T-helper 9 cell (primary cell): ENCODE measurements at places on chromosomes 4 and X.
A peak's percentile ranks its signal among the peaks of the same experiment; 100 is the strongest.

- DNase-seq, result no peak
Measured at GRCh38 chrX:47687263-47687662, 28.3 kb upstream of the UXT start.

DNA sequence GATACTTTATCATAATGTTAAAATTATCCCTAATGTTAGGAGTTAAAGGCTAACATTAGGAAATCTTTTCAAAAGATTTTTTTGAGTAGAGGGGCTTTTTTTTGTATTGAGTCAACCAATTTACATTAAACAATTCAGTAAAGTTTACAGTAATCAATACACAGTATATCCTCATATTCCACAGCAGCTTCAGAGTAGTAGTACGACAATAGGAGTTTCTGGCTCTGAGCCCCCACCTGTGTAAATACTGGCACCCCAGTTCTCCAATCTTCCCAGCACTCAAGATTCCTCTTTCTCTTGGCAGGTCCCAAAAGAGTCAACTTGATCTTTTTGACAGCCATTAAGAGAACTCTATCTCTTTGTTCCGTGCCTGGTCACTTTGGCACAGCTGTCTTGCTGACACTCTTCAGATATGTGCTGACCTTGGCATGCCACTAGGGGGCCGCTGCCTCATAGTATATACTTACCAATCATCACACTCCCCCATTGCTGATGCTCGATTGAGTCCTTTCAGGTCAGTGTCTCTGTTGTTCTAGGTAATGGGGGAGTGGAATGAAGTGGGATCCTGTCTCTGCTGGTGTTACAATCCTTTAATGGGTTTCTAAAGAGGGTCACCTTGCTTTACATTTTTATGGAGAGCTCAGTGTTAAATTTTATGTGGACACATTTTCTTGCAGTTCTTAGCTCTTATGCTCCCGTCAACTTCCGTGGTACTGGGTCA, 19.5 kb upstream of the CCNI start:
- peak; percentile 56 for DNase-seq

DNA sequence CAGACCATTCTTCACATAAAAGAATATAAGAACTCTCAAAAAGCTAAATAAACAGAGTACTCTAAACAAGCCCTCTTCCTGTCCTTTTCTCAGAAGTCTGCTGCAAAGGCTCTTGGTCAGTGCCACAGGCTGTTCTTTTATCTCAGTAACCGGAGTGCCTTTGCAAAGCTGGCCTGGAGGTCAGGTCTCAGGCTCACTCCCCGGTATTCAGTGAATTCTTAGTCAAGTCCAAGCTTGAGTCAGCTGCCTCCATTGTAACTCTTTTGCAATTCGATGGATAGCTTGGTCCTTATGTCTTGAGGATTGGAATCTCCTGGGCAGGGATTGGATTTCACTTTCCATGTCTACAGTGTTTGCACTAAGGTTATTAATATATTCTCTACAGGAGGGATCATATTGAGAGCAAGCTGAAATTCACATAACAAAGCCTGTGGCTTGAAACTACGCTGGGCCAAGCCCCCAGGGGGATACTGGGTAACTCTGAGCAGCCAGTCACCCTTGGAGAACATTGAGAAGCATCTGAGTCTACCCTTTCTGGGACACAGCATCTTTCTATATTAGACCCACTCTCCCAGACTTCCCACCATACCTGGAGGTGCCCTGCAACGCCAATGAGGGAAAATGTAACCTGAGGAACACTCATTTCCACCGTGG, 10.0 kb upstream of the HS6ST2 start:
- no peak for DNase-seq

DNA sequence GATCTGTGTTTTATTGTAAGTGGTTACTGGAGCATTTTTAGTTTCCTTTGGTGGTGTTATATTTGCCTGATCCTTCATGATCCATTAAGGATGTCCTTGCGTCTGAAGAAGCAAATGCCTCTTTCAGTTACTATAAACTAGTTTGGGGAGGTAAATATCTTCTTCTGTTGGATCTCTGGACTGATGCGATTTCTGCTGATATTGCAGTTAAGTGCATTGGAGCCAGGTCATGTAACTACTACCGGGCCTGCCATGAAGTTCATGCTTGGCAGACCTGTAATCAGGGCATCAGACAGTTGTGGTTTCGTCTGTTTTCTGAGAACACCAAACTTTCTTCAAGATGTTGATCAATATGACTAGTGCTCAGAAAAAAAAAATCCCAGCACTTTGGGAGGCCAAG, 22.9 kb downstream of the ZNF718 start:
- no peak for DNase-seq

- DNase-seq, result no peak
Measured at GRCh38 chr4:183872531-183872930, 32.6 kb upstream of the STOX2 start.

DNA sequence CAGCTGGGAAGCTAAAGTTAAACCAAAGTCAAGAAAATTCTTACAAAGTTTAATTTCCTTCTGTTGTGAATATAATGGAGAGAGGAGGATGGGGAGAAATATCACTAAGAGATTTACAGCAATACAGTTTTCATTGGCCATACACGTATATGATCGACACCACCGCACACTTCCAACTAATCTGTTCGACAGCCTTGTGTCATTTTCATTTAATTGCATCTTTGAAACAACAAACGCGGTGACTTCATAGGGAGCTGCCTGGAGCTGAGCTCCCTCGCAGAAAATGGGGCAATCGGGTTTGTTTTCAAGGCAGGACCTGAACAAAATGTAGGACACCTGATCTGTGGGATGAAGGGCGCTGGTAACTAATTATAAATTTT, 1.3 kb downstream of the PTPN13 start:
- DNase-seq, result no peak

DNA sequence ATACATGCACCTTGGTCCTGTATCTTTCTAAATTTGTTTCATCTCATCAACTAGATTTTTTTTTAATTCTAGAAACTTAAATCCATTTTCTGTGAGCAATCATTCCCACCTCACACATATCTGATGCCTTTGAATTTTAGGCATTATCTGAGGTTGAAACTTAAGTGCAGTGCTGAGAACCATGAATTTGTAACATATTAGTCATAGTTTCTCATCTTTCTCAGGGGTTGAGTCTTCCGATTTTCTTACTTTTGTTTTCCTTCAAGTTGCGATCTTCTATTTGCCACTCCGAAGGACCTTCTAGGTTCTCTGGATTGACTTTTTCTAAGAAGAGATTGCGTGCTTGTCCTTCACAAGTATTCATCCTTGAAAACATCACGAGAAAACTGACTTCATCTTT, 3.7 kb upstream of the NR0B1 start:
- no peak for DNase-seq
